Left lobe of liver (tissue), 2 donors: ENCODE measurements at places on chromosomes 5 and 9. TPM values are rescaled to one million over a fixed set of nuclear protein-coding genes. Genes with fewer than 3 reads are reported as not detected.
A peak's percentile ranks its signal among the peaks of the same experiment; 100 is the strongest.

RABEPK gene
- total RNA-seq: 22.9 TPM

RNF208 gene
- total RNA-seq: 7.3 TPM

GNA14 gene
- 2.5 TPM for total RNA-seq

DNA sequence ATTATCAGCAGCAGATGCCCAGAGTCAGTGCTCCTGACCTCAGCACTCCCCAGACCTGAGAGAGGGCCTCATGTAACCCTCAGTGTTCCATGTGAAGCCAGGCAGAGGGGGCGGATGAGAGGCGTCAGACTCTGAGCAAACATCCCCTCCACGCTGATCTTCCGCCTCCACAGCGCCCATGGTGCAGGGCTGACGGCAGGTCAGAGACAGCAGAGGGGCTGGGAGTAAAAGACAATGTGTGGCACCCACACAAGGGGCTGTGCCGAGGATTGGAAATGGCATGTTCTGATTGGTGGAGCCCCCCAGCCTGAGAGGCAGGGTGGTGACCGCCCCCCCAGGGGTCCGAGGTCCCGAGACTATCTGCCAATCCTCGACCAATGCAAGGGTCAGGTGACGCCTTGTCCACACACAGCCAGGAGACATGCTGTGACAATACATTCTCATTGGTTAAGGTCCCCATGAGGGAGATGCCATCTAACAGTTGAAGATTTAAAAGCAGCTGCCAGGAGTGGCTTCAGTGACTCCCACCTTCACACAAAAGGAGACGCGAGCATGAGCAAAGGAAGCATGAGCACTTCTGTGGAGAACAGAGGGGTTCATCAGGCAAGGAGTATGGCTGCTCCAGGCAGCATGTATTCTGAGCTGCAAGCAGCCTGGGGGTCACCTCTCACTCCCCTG, 19.3 kb upstream of the SLC25A51 start:
- no peak for DNase-seq

FANCG gene
- 6.2 TPM for total RNA-seq

NUTM2G gene
- total RNA-seq: not detected

DNA sequence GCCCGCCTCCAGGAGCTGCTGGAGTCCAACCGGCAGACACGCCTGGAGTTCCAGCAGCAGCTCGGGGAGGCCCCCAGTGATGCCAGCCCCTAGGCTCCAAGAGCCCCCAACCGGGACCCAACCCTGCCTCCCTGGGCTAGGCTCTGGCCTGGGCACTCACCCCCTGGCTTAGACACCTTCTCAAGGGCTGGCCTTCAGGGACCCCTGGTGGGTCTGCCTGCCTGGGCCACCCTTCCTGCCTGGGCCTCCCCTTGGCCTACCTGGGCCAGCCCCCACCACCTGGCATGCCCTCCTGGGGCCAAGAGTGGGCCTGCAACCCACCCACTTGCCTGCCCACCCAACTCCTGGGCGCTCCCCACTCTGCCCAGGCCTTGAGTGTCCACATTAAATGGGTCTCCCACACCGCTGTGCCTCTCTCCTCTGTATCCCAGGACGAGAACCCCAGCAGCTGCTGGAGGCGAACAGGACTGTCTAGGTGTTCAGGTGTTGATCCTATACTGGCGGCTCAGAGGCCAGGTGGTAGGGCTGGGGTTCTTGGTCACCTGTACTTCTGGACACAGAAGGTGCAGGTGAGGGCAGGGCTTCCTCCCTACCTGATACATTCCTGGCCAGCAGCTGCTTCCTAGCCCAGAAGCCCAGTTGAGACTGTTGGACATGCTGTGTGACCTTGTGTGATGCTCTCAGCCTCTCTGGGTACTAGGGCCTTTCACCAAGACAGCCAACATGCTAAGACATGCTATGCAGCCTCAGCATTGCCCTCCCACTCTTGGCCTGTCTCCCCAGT, 3.6 kb downstream of the BBLN start:
- DNase-seq: no peak

DNA sequence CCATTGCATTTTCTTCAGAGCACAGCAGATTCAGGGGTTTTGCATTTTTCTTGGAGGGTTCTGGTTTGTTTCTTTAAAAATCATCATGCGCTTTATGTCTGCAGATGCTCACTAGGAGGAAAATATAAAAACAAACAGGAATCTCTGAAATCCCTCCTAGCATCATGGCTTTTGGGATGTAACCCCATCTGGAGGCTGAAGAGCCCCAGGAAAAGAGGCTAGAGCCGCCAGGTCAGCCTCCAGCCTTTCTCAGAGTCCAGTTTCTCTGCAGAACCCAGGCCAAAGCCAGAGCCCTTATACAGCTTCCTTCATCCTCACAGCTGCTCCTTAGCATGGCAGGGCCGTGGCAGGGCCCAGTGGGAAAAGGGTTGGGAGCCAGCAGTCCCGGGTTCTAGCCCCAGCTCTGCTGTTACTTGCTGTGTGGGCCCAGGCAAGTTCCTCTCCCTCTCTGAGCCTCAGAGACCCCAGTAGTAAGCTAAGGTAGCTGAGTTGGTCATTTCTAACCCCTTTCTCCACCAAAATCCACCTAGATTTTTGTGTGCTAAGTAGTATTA, 62.1 kb downstream of the PAX5 start:
- DNase-seq: no peak

LOX gene
- total RNA-seq: 2.1 TPM

TSLP gene
- 1.5 TPM for total RNA-seq

DNA sequence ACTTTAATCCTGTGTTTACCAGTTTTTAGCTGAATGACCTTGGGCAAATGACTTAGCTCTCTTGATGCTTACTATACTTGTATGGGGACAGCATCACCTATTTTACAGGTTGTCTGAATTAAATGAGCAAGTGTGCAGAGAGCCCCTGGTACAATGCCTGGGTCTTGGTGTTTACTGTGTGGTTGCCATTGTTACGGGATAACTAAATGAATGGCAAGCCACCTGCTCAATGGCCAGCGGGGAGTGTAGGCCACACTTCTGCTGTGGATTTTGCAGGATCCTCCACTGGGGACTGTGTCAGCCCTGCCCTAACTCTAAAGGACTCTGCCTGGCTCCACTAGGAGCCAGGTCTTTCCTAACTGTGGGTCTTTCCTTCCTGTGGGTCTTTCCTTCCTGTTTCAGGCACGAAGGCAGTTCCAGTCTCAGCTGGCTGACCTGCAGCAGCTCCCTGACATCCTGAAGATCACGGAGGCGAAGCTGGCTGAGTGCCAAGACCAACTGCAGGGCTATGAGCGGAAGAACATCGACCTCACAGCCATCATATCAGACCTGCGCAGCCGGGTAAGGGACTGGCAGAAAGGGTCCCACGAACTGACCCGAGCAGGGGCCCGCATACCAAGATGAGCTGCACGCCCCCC, 10.3 kb upstream of the GLE1 start:
- DNase-seq: peak; percentile 75

DNA sequence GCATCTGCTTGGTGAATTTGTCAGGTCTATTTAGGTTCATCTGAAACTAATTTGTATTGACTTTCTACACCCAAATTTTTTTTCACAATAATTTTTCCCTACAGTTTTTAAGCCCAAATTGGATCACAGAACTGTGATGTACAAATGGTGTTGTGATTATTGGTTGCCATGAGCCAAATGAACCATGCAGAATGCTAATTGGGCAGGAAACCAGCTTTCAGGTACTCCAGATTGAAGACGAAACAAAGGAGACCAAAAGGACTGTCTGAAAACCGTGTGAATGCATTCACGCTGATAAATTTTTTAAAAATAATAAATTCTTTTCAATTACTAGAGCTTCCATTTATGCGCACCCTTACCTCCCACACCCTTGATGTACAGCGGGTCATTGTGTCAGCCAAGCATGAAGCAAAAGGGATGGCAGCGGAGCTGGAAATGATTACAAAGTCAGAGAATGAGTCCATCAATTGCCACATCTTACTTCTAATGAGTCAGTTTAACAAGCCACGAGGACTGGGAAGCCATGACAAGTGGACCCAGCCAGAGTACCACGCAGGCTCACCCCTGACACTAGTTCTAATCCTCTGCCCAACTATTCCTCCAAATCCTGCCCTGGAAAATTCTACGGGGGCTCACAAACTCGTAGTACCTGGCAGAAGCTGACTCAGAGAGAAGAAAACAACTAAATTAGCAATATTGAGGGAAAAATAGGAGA, 66.5 kb downstream of the SEMA6A start:
- no peak for DNase-seq

DNA sequence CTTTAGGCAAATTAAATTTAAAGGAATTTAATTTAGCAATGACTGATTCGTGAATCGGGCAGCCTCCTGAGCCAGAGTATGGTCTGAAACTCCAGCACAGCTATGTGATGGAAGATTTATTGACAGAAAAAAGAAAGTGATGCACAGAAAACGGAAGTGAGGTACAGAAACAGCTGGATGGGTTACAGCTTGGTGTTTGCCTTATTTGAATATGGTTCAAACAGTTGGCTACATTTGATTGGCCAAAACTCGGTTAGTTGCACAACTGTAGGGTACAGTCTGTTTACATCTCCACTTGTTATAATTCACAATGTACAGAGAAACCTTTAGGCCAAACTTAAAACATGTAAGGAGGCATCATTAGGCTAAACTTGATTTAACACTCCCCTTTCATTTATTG, 1716.1 kb upstream of the C9orf72 start:
- no peak for DNase-seq

DNA sequence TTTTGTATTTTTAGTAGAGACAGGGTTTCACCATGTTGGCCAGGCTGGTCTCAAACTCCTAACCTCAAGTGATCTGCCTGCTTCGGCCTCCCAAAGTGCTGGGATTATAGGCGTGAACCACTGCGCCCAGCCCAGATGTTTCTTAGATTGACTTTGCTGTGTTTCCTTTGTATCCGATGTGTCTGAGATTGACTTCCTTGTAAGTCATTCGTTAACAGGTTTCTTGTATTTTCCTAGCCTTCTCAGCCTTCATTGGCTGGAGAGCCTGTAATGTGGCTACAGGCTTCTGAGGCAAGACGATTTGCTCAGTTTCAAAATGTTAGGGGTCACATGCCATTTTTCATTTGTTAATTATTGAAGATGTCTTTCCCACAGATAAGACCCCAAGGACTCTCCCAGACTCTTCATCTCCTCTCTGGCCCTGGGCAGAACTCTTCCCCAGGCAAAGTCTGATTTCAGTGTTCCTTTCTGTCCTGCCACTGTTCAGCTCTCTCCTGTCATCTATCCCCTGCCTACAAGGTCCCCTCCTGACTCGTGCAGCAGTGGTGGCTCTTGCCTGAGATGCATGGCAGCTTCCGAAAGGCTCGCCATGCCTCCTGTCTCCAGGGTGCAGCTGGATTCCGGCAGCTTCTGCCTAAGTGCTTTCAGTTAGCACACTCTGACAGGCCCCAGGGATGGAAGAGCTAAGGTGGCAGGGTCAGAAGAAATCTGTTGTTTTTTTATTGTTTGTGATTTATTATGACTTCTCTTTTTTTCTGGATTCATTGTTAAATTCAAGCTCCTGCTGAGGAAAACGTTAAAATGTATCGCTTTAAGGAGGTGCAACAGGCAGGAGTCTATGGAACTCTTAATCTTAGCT, 206.4 kb downstream of the AOPEP start:
- no peak for DNase-seq

ARL14EPL gene
- not detected for total RNA-seq

SLC22A5 gene
- 8.8 TPM for total RNA-seq

DNA sequence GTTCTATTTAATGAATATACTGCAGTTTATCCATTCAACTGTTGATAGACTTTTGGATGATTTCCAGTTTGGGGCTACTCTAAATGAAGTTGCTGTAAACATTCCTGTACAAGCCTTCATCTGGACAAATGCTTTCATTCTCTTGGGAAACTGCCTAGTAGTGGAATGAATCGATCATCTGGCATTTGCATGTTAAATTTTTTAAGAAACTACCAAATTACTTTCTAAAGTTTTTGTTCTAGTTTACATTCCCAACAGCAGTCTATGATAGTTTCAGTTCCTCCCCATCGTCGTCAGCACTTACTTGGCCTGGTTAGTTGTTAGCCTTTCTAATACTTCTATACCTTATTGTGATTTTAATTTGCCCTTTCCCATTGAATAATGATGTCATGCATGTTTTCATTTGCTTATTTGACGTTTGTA, 306.3 kb downstream of the FER start:
- no peak for DNase-seq

DNA sequence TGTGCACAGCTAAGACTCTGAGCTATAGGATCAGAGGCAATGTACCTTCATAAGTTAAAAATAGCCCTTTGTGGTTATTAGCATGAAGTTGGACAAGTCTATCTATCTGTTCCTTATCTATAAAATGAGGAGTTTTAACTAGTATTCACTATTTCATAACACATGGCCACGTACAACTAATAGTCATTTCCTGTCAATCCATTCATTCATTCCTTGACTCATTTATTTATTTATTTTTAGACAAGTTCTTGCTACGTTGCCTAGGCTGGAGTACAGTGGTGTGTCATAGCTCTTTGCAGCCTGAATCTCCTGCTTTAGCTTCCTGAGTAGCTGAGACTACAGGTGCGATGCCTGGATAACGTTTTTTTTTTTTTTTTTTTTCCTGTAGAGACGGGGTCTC, 92.1 kb downstream of the NR3C1 start:
- no peak for DNase-seq

GRCh38 chr5:138654281-138654867, 79.2 kb upstream of the HSPA9 start:
- no peak for DNase-seq

GRCh38 chr5:123154886-123155445, 65.9 kb downstream of the PRDM6 start:
- no peak for DNase-seq

IL33 gene
- total RNA-seq: 9.3 TPM

DNA sequence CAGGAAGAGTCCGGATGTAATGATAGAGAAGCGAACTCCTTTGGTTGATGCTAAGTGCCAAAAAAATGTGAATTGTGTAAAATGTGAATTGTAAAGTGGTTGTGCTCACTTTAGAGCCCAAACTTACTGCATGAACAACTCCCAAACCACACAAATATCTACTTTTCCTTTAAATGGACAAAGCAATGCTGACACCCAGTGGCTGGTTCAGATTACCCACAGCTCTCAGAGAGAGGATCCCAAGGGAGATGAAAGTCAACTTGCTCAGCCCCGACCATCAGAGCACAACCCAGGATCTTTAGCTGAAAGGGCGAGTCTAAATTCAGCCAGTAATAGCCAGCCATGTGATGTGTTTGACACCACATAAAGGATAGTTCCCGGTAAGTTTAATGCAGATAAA, 133.7 kb downstream of the NMUR2 start:
- DNase-seq: no peak

GRCh38 chr5:56023296-56023695, 28.5 kb upstream of the IL6ST start:
- DNase-seq: no peak

ADCY2 gene
- total RNA-seq: 0.35 TPM

- DNase-seq: no peak
Observed at GRCh38 chr9:95733741-95734666, 141.5 kb upstream of the ERCC6L2 start.

GRCh38 chr5:96683392-96683791, 21.2 kb downstream of the CAST start:
- DNase-seq: no peak
